ENCODE measurements at places on chromosomes 13 and 19.

DNA sequence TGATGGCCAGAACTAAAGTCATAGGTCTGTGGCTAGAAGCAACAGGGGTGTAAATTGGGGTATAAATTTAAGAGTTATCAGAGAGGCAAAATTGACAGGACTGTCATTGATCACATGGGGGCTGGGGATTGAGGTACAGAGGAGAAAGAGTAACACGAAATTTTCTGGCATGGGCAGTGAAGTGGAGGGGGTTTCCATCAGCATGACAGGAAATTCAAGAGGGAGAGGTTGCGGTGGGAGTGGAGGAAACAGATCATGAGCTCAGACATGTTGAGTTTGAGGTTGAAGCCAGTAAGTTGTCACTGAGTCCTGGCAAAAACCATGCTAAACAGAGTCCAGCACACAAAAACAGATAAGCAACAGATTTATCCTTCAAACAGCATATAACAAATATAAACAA is 192.1 kb upstream of the TSC22D1 start:
- DNase-seq, result no peak

GRCh38 chr19:1017115-1017905 is 3.6 kb downstream of the TMEM259 start:
- DNase-seq, result no peak

GRCh38 chr19:18099623-18099995 is 2.0 kb downstream of the MAST3 start:
- no peak for DNase-seq

DNA sequence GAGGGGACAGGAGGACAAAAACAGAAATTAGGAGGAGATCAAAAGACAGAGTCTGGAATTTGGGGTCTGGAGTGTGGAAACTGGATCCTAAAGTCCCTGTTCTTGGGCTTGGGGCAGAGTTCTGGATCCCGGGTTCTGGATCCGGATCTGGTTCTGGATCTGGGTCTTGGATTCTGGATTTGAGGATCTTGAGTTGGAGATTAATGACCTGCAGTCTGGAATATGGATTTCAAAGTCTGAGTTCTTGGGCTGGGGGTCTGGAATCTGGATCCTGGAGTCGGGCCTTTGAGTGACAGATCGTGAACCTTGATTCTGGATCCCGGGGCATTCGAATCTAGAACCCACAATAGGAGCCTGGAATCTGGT is 411 bp upstream of the KLK15 start:
- no peak for DNase-seq
